ENCODE measurements at places on chromosomes 4 and X.

- DNase-seq, result no peak
Measured at GRCh38 chr4:184234155-184234554, 16.5 kb upstream of the ENPP6 start.

GRCh38 chr4:151205722-151206121, 71.2 kb upstream of the PRSS48 start:
- DNase-seq, result no peak

DNA sequence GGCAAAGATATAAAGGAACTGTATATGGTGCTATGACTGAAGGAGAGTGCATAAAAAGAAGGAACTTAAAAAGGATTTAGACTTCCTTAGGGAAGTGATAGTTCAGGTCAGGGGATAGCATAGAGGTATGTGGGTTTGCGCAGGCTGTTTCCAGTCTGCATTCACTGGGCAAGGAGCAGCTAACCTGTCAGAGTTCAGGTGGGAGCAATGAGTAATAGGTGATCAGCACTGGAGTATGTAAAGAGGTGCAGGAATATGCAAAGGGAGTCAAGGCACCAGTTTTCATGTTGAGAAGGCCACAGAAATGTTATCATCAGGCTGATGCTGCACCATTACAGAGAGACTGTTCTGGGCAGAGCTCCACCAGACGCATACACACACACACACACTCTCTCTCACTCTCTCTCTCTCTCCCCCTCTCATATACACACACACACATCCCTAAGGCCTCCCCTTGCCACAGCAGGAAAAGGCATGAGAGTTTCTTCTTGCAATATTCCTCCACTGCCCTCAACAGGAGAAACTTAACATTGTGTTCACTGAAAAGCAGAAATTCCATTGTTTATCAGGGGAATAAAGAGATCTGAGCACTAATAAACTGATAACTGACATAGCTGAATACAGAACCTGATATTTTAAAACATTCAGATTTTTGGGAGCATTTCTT, 256.4 kb upstream of the GRID2 start:
- DNase-seq, result no peak

- no peak for DNase-seq
Measured at GRCh38 chrX:101037231-101037630, 14.7 kb downstream of the TRMT2B start.

GRCh38 chr4:138407329-138407728, 165.2 kb upstream of the SLC7A11 start:
- no peak for DNase-seq

GRCh38 chrX:53704294-53704693, 17.8 kb upstream of the HUWE1 start:
- DNase-seq, result no peak

- DNase-seq, result no peak
Measured at GRCh38 chr4:53713767-53714166, 122.5 kb upstream of the LNX1 start.

DNA sequence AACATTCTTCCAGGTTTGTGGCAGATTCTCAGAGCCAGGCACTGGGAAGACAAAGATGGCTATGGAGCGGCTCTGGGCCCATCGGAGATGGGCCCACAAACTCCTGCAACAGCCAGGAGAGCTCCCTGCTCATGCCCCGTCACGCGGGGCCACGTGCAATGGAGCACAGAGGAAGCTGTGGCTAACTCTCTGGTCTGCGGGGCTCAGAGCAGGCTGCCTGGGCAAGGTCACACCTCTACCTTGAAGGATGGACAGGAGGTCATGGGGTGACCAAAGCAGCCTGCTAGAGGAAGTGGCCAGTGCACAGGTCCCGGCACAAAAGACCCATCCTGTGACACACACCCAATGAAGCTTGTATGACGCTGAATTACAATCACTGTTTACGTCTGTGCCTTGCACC, 45.2 kb downstream of the C4orf50 start:
- DNase-seq, result no peak

DNA sequence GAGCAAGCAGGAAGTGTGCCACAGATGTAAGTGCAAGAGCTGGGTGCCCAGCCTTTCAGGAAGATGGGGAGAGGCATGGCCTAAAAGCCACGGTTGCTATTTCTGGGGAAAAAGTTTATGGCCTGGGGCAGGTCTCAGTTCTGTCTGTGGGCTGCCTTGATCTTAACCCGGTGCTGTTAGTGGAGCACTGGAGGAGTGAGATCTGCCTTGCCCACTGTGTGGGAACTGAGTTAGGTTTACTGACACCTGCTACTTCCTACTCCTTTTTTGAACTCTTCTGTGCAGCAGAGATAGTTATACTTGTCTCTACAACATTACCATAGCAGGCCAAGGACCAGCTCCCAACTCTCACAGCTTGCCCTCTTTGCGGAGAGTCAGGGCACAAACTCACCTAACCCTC, 76.5 kb downstream of the ITM2A start:
- DNase-seq, result no peak

GRCh38 chr4:38671592-38671940, 7.6 kb downstream of the KLF3 start:
- peak; percentile 23 for DNase-seq

- DNase-seq, result no peak
Measured at GRCh38 chr4:125357675-125358074, 42.9 kb downstream of the FAT4 start.

DNA sequence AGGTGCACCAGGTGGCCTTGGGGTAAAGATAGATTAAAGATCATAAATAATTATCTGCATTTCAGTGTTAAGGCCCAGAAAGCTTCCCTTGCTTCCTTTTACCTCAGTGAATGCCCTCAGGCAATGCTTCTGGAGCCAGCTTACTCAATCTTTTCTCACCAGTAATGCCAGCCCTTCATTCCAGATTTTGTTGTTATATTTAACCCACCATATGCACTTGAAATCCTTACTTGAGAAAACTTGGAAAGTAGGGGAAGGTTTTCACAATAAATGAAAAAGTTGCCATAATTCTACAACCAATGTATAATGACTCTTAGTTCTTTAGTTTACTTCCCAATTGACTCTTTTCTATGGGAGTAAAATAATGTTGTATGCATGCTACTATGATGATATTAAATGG, 17.1 kb upstream of the PBDC1 start:
- no peak for DNase-seq

- no peak for DNase-seq
Measured at GRCh38 chrX:120736989-120737388, 107.1 kb upstream of the C1GALT1C1 start.

GRCh38 chrX:138871739-138872138, 160.2 kb upstream of the FGF13 start:
- no peak for DNase-seq

DNA sequence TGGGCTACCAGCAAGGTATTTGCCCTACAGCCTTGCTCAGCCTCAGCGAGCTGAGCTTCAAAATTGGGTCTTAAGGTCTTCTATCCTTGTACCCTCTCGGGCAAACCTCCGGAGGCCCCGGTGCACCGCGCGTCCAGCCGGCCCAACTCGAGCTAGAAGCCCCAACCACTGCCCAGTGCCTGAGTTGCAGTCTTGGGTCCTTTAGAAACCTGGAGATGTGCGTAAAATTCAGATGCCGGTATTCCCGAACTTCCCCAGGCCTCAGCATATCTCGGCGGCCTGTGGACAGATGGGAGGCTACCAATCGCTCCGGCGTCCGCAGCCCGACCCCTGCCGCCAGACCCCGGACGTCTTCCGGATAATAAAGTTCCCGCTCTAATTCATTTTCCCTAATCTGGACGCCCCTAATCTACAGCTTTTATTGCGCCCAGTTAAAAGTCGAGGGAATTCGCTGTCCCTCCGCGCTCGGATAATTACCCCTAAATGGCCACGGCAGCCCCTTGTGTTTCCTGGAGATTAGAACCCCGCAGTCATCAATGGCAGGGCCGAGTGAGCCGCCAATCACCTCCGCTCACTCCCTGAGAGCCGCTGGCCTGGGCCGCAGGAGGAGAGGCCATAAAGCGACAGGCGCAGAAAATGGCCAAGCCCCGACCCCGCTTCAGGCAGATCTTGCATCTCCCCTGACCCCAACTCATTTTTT, 1.5 kb upstream of the MSX1 start:
- no peak for DNase-seq

DNA sequence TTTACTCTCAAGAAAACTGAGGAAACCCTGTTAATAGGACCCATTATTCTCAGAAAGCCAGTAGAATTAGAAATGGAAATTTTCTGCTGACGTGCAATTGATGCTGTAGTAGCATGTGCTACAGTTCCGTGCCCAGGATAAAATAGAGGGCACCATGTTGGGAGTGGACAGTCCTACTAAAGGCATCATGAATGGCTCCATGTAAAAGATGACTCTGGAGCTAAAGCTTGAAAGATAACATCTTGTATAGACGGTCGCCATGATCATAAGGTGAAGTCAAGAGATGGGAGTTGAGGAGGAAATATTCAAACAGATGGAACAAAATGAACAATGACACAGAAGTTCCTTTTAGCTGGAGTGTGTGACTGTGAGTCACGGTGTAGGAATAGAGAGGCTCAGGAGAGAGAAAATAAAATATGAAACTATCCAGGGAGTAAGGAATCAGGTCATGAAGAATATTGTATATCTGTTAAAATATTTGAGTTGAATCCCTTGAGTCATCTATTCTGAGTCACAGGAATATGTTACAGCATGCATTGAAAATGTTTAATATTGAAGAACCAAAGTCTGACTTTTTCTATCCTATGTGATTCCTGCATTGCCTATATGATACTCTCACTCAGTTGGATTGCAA, 31.8 kb downstream of the ANXA10 start:
- no peak for DNase-seq

- no peak for DNase-seq
Measured at GRCh38 chr4:150543042-150543441, 38.9 kb upstream of the MAB21L2 start.

GRCh38 chr4:43132010-43132582, 239.6 kb downstream of the GRXCR1 start:
- DNase-seq, result peak; percentile 73

- no peak for DNase-seq
Measured at GRCh38 chrX:17580539-17581152, 156.6 kb upstream of the SCML1 start.

- no peak for DNase-seq
Measured at GRCh38 chr4:107736924-107737448, 17.0 kb upstream of the PAPSS1 start.

DNA sequence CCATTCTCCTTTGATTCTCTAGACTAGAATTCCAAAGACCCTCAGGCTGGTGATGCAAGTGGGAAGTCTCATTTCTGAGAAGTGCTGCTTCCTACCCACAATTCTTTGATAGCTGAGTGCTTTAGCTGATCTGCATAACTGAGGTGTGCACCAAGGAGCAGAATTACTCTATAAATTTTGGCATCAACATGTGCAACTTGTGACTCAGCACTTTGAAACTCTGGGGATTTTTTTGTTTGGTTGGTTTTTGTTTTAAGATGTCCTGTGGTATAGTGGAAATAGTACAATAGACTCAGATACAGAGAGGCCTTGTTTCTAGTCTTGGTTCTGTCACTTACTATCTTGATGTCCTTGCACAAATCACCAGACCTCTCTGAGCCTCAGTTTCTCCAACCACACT, 148.4 kb downstream of the AR start:
- no peak for DNase-seq

GRCh38 chr4:153850533-153851280, 61.8 kb upstream of the SFRP2 start:
- DNase-seq, result no peak

DNA sequence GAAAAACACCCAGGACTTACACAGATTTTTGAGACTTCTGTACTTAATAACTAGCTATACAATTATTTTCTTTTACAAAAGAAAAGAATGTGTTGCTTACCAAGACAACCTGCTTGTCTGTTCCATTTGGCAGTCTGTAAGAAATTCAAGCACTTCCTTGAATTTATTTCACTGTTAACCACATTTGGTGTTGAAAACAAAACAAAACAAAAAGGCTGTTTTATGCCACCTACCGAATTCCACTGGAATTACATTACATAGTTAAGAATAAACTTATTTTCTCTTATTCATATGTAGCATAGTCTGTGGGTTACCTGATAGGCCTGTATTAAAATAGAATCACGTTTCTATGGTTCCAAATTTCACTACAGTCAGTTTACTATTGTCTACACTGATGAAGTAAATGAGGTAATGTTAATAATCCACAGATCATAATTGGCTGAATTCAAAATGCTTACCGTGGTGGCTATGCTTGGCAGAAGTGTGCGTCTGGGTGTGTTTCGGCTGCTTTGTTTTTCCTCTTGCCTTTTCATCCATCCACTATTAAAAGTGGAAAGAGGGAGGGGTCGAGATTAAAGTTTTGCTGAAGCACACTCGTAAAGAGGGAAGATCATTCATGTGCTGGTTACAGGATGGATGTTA, at the start of gene TLR1:
Gene TLR1 (minus strand): TSS at position 138 of the 642 bp plus-strand sequence. CDS start 5,960 bp downstream, outside the sequence.
- no peak for DNase-seq

GRCh38 chrX:110421500-110422455, 63.1 kb downstream of the RTL9 start:
- DNase-seq, result no peak

DNA sequence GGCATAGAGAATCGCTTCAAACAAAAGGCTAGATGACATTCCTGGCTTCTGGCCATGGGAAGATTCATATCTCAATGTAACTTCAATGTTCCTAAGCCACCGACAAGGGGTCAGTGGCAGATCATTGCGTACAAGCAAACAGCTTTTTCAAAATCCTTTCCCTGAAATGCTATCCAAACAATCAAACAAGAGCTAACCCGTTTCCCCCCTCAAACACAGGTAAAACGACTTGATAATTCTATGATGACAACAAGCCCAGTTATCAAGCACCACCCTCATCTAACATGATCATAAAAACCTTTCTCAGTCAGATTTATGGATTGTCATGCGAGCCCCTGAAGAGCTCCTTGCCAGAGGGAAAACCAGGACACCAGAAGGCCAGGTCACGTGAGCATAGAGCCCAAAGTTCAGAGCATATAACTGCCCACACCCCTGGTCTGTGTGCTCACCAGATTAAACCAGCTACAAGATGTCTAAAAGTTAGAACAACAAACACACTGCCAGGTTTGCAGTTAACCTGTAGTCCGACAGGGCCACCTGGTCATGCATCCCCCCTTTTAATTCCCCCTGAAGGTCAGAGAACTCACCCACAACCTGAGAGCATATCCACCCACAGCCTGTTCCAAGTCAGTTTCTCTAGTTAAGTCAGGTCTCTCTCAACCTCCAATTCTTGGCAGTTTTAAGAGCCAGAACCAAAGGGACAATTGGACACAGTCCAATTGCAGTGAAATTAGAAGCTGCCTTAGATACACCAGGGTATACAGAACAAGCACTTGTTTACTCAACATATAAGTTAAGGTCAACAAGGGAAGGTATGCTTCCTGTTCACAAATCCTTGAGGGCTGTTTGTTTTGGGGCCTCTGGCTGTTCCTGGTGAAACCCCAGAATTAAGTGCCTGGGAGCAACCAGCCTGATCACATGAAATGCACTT, 248.1 kb upstream of the PPARGC1A start:
- no peak for DNase-seq

- DNase-seq, result no peak
Measured at GRCh38 chr4:181013162-181013561, 1230.0 kb upstream of the TENM3 start.

GRCh38 chr4:176533159-176533558, 213.4 kb downstream of the SPCS3 start:
- DNase-seq, result no peak

DNA sequence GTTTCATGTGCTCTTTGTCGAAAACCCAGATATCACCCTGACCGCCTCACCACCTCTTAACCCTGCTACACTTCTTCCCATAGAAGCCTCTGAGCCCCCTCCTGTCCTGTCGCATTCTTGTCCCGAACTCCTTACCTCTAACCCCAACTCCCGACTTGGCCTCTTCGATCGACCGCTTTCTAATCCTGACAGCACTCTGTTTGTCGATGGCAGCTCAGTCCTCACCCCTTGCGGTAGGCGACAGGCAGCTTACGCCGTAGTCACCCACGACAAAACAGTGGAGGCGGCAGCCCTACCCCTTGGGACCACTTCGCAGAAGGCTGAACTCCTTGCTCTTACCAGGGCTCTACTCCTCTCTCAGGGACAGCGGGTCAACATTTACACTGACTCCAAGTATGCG, 961.7 kb downstream of the RPA4 start:
- DNase-seq, result no peak
